ENCODE measurements at places on chromosomes 7 and 10.
A peak's percentile ranks its signal among the peaks of the same experiment; 100 is the strongest.

DNA sequence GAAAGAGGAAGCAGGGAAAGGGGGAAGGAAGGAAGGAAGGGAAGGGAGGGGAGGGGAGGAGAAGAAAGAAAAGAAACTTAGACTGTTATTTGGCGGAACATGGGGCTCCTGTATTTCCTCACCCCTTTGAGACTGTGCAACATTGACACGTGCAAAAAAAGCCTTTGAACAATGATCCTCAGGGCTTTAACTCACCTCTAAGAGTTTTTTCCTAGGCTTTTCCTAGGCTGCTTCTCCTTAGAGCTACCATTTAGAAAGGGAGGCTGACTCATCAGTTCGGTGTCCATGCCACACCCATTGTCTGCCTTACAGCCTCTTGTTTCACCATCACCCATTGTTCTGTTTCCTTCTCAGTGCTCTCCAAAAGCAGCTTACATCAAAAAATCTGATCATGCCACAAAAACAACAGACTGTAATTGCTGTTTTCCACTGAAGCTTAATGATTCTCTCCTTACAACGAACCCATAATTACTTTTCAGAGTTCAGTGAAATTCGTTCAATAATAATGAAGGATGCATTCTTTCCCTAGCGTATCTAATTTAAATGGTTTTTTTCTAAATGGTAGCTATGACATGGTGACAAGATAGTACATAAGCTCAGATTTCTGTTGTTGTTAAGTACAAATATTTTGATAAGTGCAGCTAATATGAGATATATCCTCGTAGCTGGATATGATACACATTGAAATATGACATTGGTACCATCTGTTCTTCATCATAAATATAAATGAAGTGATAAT is 90.8 kb downstream of the PRLHR start:
- no peak for DNase-seq

DNA sequence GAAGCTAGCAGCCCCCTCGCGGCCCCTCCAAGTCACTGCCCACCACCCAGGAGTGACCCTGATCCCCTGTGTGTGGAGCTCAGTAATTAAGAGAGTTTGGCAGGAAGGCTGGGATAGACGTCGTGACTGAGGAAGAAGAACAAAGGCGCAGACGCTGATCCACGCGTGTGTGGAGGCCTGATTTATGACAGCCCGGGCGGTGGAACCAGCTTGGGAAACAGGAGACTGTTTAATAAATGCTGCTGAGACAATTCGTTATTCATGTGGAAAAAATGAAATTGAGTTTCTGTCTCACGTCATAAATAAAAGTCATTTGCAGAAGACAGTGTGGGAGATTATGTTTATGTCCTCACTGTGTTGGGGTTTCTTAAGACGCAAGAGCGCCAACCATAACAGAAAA is 130.8 kb downstream of the ELFN1 start:
- no peak for DNase-seq

- no peak for DNase-seq
Measured at GRCh38 chr7:1663223-1663622, 6.9 kb upstream of the ELFN1 start.

- DNase-seq = peak; percentile 22
Measured at GRCh38 chr10:61747307-61747706, 84.6 kb downstream of the CABCOCO1 start.

GRCh38 chr7:140607441-140607989 is 33.1 kb downstream of the DENND2A start:
- peak; percentile 94 for DNase-seq

- no peak for DNase-seq
Measured at GRCh38 chr10:71721313-71721712, 1.7 kb upstream of the C10orf105 start.

DNA sequence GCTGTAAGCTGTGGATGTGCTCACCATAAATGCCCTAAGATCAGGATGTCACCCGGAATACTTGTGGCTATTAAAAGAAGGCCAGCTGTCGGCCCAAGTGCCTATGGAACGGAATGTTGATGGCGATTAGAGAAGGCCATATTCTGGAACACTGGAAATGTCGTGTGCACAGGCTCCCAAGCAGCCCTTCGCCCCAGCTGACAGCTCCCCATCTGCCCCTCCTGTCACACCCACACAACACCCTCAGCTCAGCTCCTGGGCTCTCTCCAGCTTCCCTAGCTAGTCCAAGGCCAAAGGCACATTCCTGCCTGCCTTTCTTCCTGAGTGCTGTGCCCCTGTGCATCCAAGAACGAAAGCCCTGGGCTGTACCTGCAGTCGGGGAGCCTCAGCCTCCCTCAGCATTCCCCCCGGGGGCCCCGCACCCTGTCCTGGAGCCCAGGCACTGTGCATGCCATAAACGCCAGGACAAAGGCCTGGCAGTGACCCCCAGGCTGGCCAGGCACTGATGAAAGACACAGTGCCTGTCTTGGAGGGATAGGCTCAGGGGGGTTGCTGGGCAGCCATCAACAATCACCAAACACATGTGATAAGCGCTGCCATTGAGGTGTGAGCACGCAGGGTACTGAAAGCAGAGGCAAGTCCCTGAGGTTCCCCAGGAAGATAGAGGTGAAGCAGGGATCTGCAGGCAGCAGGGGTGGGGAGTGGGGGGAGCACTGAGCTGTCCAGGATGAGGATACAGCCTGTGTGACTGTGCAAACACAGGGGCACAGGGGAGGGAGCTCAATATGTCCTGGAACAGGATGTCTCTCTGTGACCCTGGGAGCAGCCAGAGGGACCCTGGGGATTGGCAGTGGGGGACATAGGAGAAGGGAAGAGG is 3.7 kb upstream of the LDB3 start:
- no peak for DNase-seq

- no peak for DNase-seq
Measured at GRCh38 chr7:137642472-137642871, 204.3 kb downstream of the DGKI start.

GRCh38 chr10:47090042-47090441 is 178.8 kb downstream of the PTPN20 start:
- DNase-seq = no peak

DNA sequence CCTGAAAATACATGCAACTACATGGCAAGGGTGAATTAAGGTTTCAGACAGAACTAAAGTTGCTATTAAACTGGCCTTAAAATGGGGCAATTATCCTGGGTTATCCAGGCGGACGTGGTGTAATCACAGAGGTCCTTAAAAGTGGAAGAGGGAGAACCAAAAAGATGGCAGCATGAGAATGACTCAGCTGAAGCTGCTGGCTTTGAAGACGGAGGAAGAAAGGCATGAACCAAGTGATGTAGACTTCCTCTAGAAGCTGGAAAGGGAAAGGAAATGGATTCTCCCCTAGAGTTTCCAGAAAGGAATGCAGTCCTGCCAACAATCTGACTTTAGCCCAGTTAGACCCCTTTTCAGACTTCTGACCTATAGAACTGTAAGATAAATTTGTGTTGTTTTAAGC is 27.0 kb upstream of the UBN2 start:
- no peak for DNase-seq

DNA sequence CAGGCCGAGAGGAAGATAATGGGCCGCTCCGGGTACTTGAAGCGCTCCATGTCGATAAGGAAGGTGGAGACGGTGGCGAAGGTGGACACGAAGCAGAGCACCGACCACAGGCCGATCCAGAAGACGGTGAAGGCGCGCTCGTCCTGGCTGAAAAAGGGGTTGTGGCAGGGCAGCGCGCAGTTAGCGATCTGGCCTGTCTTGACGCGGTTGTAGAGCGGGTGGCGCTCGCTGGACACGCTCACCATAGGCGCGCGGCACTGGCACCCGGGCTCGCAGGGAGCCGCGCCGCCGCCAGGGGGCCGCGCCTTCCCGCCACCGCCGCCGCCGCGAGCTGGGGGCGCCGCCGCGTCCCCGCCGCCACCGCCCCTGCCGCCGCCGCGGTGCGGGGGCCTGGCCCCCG is 1.6 kb downstream of the FZD8 start:
- peak; percentile 36 for DNase-seq

- no peak for DNase-seq
Measured at GRCh38 chr10:83667594-83667993, 471.7 kb upstream of the GHITM start.

DNA sequence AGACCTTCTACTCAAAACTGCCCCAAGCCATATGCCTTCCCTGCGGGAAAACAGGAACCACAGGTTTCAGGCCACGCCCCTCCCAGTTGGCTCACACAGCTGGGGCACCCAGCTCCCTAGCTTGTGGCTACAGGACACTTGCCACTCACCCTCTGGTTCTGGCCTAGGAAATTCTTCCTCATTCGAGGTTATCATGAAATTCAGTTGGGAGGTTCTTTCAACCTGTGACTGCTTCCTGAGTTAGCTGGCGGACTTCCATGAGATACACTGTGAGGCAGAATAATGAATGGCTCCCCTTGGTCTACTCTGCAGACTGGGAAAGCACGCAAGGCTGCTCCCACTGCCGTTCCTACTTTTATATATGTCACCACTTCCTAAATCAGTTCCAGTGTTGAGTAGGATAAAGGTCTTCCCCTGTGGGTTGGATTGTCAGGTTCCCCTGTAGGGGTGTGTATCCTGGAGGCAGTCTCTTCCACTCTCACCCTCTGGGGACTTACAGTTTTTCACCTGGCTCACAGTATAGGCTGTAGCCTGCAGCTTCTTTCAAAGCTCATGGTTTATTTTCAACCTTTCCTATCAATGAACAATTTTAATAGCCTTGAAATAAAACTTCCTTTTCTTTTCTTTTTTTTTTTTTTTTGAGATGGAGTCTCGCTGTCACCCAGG is 37.0 kb downstream of the GPR22 start:
- DNase-seq = no peak

- no peak for DNase-seq
Measured at GRCh38 chr10:70756700-70757360, 28.3 kb downstream of the TBATA start.

GRCh38 chr7:11830582-11831155 is 1.3 kb downstream of the THSD7A start:
- peak; percentile 8 for DNase-seq

GRCh38 chr10:110783509-110784107 is 88.1 kb upstream of the PDCD4 start:
- no peak for DNase-seq

GRCh38 chr10:3040069-3040468 is 27.3 kb upstream of the PFKP start:
- peak; percentile 77 for DNase-seq

DNA sequence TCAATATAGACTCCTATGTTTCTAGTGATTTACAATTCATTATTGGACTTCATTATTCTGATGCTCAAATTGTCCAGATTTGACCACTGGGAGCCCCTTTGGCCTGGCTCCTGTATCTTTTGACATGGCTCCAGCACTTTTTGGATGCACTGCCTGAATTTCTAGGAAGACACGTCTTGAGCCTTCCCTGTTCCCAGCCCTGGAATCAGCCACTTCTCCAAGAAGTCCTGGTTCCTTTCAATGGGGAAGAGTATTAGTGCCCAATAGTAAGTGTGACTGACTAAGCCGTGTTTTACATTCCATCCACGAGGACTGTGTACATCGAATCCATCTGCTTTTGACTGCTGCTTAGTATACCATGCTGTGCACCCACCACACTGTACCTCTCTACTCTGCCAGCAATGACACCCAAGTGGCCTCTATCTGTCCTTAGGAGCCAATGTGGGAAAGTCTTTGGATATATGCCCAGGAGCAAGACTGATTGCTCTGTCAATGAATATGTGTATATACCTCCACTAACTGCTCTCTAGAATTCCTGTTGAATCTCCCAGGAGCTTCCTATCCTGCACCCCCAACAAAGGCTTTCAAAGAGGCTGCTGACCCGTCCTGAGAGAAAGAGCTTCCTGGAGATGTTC is 23.2 kb upstream of the NPFFR1 start:
- DNase-seq = no peak

DNA sequence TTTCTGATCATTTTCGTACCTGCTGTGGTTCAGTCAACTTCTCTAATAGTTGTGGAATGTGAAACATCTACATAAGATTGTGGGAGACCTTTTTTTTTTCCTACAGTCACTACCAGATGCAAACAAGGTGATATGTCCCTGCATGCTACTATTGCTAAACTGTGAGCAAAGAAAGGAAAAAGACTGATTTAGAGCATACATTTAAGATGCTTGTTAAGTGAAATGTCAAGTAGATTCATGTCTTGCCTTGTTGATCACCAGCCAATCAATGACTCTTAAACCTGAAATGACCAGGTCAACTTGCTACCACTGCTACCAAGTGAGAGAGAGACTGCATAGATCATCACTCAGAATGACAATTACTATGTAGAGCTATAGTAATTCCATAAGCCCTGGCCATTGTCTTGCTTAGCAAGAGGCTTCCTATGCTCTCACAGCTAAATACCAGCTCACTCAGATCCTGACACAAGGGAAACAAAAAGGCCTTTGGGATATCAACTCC is 84.3 kb upstream of the SKAP2 start:
- no peak for DNase-seq

- no peak for DNase-seq
Measured at GRCh38 chr10:85863301-85864172, 503.1 kb downstream of the GRID1 start.

- DNase-seq = peak; percentile 59
Measured at GRCh38 chr7:132065193-132065988, 509.0 kb upstream of the PODXL start.

DNA sequence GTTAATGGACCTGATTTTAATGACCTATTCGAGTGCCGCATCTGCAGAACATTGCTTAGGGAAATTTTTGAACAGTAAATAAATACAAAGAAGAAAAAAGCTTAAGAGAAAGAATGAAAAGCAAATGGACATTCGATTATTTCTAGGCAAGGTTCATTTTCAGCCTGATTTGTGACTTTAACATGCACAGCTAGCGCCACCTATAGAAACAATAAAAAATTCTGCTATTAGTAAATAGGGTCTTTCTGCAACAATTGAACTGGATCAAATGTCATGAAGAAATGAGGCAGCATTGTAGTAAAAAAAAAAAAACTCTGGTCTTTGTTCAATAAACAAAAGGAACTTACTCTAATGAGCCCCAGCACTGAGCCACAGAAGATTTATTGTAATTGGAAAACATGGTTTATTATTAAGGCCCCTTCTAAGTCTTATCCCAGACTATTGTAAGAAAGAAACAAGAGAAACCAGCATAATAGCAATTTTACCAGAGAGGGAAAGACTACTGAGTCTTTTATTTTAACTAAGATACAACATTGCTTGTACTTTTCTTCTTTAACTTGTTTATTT is 41.4 kb upstream of the GHITM start:
- peak; percentile 21 for DNase-seq

DNA sequence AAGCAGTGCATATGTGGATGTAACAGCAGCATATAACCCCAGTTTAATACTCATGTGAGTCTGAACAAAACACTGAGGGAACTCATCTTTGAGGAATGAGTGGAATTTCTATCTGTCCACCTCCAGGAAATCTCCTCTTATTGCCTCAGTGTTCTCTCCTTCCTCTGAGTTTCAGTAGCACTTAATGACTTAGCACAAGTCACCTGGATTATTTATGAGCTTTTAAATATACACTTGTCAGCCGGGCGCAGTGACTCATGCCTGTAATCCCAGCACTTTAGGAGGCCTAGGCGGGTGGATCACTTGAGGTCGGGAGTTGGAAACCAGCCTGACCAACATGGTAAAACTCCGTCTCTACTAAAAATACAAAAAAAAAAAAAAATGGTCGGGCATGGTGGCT is 4.3 kb downstream of the LRRC20 start:
- DNase-seq = no peak

DNA sequence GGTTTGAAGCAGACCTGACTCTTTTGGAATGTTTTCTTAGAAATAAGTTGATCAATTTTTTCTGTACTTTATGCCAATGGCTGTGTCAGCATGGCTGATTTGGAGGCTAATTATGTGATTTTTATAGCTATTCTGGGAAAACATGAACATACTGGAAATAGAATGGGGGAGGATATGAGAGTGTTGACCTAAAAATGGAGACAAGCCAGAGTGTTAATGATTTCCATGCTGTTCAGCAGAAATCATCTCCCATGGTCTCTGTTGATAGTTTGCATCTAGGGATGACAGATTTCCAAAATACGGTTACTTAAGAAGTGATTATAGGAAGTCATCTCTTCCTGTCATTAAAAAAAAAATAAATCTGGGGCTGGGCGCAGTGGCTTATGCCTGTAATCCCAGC is 32.7 kb upstream of the DMTF1 start:
- no peak for DNase-seq
